Ascending aorta (tissue), 2 donors: ENCODE measurements at places on chromosomes 7 and 10. TPM values are rescaled to one million over a fixed set of nuclear protein-coding genes. Genes with fewer than 3 reads are reported as not detected.

The TMEM225B gene
- 0.43 TPM for total RNA-seq

The RNF32 gene
- 0.32 TPM for total RNA-seq

The GNGT1 gene
- not detected for total RNA-seq

The KAZALD1 gene
- 5.7 TPM for total RNA-seq

The RBP4 gene
- total RNA-seq, result 58.0 TPM

The MOGAT3 gene
- not detected for total RNA-seq

- peaks cover 48% of the 10 kb centered on the region for H3K27me3 ChIP-seq
- peaks cover 18% of the 10 kb centered on the region for H3K4me1 ChIP-seq
- H3K4me3 ChIP-seq, result no peak overlapping the region
- H3K27ac ChIP-seq, result no peak overlapping the region
- H3K36me3 ChIP-seq, result no peaks in the 10 kb centered on the region
- DNase-seq, result peak; percentile 46
Observed at GRCh38 chr7:27175626-27176523, 1.8 kb upstream of the HOXA10 start.

DNA sequence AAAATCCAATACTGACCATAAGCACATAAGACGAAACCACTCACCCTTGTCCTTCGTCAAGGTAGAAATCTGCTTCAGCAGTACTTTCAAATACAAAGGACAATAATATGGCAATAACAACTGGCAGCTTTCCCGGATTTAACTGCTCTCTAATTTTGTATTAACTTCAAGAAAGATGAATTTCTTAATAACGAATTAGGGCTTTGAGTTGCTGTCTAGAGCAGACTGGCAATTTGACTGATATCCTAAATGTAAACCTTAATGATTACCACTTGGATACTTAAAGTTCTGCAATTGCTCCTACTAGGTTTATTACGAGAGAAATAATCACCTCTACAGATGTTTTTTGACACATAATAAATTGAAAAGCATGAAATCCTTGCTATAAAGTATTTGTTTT, 418.7 kb downstream of the MAGI2 start:
- H3K4me3 ChIP-seq, result no peak overlapping the region
- no peak overlapping the region for H3K27ac ChIP-seq
- H3K36me3 ChIP-seq, result no peaks in the 10 kb centered on the region
- DNase-seq, result no peak
- no peaks in the 10 kb centered on the region for H3K4me1 ChIP-seq

- no peak for DNase-seq
- H3K27ac ChIP-seq, result no peak overlapping the region
- no peaks in the 10 kb centered on the region for H3K36me3 ChIP-seq
Observed at GRCh38 chr10:30467651-30468338, 33.8 kb downstream of the MAP3K8 start.

- no peak overlapping the region for H3K4me3 ChIP-seq
- no peak for DNase-seq
- peak overlapping the region; percentile 51 for H3K27ac ChIP-seq
Observed at GRCh38 chr7:132023466-132023865, 467.0 kb upstream of the PODXL start.

DNA sequence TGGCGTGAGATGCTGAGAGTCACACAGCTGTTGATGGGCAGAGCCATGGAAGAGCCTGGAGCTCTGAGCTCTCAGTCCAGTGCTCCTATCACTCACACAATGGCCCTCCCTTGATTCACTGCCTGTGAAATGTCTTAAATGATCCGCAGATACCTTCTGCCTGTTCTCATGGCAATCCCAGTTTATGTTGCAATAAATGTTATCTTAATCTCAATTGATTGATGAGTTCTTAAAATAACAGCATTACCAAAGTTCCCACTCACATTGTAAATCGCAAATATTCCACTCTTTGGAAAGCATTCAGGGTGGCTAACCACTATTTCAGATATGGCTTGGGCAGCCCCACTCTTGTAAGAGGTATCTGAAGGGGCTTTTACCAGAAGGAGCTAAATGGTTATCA, 865.5 kb downstream of the LRMDA start:
- no peaks in the 10 kb centered on the region for H3K27me3 ChIP-seq
- H3K36me3 ChIP-seq, result no peaks in the 10 kb centered on the region
- H3K4me1 ChIP-seq, result peaks cover 10% of the 10 kb centered on the region
- H3K27ac ChIP-seq, result no peak overlapping the region

GRCh38 chr7:10128748-10129147, 844.9 kb upstream of the PHF14 start:
- no peaks in the 10 kb centered on the region for H3K27me3 ChIP-seq
- H3K36me3 ChIP-seq, result no peaks in the 10 kb centered on the region
- H3K4me1 ChIP-seq, result no peaks in the 10 kb centered on the region
- H3K4me3 ChIP-seq, result no peak overlapping the region
- no peak overlapping the region for H3K27ac ChIP-seq

DNA sequence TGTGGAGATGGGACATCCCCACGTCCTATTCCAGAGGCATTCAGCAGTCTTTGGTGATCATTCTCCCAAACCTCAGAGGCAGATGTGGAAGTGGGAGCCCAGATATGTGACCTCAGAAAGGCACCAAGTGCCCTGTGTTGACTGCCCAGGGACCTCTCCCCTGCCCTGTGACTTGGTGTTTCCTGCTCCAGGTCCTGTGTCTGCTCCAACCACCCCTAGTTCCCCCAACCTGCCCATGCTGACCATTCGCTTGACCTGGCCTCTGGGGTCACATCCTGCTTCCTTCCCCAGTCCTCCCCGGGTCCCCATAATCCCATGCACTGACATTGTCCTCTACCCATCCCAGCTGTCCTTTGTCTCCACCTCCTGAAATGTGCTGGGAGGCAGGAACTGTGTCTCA, 7.6 kb downstream of the CYP26A1 start:
- H3K27me3 ChIP-seq, result no peaks in the 10 kb centered on the region
- no peak overlapping the region for H3K27ac ChIP-seq
- no peaks in the 10 kb centered on the region for H3K36me3 ChIP-seq
- H3K4me3 ChIP-seq, result no peak overlapping the region
- no peaks in the 10 kb centered on the region for H3K4me1 ChIP-seq

GRCh38 chr7:101235050-101235449, 2.6 kb downstream of the CLDN15 start:
- H3K27ac ChIP-seq, result no peak overlapping the region
- no peak for DNase-seq
- no peak overlapping the region for H3K4me3 ChIP-seq
- H3K27me3 ChIP-seq, result no peaks in the 10 kb centered on the region
- no peaks in the 10 kb centered on the region for H3K4me1 ChIP-seq

DNA sequence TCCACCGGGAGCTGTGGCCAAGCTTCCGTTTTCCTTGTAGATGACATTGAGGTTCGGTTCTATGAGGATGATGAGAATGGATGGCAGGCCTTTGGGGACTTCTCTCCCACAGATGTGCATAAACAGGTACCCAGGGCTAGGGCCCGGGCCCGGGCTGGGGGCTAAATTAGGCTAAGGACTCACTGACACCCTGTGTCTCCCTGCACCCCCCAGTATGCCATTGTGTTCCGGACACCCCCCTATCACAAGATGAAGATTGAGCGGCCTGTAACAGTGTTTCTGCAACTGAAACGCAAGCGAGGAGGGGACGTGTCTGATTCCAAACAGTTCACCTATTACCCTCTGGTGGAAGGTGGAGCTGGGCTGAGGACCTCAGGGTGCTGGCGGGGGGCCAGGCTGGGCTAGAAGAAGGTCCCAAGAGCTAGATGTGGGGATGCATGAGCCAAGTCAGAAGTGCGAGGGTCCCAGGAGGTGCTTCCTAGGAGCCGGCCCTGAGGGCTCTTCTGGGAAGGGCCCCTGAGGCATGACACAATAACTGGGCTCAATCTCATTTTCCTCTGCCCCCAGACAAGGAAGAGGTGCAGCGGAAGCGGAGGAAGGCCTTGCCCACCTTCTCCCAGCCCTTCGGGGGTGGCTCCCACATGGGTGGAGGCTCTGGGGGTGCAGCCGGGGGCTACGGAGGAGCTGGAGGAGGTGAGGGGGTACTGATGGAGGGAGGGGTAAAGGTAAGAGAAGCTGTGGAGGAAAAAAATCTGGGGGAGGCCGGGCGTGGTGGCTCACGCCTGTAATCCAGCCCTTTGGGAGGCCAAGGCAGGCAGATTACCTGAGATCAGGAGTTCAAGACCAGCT, 2.9 kb downstream of the NFKB2 start:
- H3K27me3 ChIP-seq, result no peaks in the 10 kb centered on the region
- H3K27ac ChIP-seq, result peak overlapping the region; percentile 90
- peaks cover 37% of the 10 kb centered on the region for H3K36me3 ChIP-seq
- peaks cover 28% of the 10 kb centered on the region for H3K4me1 ChIP-seq
- H3K4me3 ChIP-seq, result peak overlapping the region; percentile 57

DNA sequence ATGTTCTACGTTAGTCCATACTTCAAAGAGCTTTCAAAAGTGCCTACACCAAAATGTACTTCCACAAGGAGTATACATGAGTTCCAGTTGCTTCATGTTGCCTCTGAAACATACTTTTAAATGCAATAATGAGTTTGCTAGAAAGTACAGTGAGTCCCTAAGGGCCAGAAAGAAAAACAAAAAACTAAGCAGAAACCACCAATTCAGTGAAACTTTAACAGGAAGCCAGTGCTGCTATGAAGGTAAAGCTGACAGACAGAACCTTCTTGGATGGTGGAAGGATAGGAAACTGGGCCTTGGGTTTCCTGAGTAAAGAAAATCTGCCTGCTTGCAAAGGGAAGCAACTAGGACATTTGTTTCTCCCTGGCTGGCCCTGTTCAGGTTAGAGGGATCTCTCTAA, 104.2 kb downstream of the CTTNBP2 start:
- H3K4me3 ChIP-seq, result no peak overlapping the region
- DNase-seq, result no peak
- H3K4me1 ChIP-seq, result no peaks in the 10 kb centered on the region
- no peaks in the 10 kb centered on the region for H3K27me3 ChIP-seq
